Stimulated activated CD4-positive, alpha-beta T cell treated with anti-CD3 and anti-CD28 coated beads, Interleukin-15, amount 100 ng/mL, for 24 hours (primary cell): ENCODE measurements at places on chromosomes 6 and 20.

DNA sequence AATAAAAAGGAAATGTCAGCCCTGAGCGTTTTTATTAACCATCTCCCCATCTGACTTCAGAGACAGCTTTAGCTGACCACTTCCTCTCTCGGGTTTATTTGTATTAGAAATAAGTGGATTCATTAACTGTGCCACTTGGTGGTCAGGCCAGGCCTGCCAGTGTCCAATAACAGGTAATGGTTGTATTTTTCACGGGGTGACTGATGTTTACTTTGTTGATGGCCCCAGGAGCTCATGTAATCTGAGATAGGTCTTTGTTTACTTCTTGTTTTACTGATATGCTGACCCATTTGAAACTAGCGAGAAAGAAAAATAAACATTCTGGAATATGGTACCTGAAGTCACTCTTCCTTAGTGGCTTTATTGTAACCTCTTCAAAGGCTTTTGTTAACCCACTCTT is 504.3 kb upstream of the SLC35B3 start:
- no peak for DNase-seq

DNA sequence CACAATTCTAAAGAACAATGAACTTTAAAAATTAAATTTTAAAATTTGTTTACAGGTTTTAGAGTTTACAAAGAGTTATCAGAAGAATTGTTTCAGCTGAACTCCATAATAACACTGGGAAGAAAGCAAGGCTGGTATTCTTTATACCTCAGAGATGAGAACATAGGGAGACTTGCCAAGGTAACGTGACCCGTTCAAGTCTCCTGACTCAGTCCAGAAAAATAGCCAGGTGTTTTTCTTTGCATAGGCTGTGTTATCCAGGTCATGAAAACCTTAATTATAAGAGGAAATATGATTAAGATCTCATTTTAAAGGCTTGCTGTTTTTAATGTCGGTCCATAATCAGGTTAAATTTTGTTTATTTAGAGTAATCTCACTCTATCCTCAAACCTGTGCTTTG is 8.5 kb upstream of the C6orf141 start:
- DNase-seq: no peak

GRCh38 chr6:153625089-153625488 is 414.0 kb upstream of the OPRM1 start:
- DNase-seq: no peak

DNA sequence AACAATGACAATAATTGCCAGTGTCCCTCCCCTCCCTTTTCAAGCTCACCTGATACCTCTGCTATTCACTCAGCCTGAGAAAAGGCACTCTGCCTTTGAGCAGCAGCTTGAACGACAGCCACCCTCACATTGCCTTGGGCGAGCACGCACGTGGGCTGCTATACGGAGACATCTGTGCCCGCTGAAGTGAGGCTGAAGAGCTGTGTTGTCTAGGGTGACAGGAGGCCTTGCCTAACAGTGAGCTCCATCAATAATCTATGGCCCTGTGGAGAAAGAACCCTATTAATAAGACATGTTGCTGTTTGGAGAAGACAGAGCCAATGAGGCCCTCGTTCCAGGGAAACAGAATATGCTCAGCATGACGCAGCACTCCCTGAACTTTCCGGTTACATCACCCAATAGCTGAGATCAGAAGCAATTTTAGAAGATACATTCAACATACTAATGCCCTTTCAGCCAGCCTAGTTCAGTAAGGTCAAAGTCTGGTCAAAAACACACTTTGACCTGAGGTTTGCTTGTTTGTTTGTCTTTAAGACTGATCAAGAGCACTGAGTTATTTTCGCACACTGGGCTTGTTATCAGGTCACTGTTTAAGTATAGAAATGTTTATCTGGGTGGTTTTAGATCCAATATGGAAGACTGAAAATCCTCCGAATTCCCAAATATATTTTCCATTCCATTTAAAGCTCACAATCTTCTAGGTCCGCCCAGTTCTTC is 30.6 kb downstream of the RBM24 start:
- DNase-seq: no peak

GRCh38 chr6:157462956-157463742 is 82.2 kb downstream of the ZDHHC14 start:
- no peak for DNase-seq

GRCh38 chr6:93222071-93222851 is 197.1 kb downstream of the EPHA7 start:
- DNase-seq: no peak

GRCh38 chr20:17664025-17664633 is 17.9 kb downstream of the RRBP1 start:
- peak; percentile 28 for DNase-seq

DNA sequence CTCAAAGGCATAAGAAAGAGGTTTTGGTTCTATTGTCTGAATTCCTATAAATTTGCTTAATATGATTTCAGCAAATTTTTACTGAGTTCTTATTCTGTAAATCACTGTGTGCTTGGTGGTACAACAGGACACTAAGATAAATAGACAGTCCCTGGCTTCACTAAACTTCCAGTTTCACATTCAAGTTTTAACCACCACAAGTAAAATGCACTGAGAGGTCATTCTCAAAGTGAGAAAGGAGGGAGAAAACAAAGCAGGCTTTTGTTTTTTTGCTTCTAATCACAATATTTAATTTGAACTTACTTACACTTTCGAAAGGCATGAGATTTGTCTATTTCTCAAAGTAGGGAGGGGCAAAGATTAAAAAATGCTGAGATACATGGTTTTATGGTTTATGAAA is 445.7 kb downstream of the CDC5L start:
- DNase-seq: no peak
